CD4-positive, alpha-beta T cell treated with Interleukin-1 beta for 1 hour (primary cell): ENCODE measurements at places on chromosomes 13 and 19.

DNA sequence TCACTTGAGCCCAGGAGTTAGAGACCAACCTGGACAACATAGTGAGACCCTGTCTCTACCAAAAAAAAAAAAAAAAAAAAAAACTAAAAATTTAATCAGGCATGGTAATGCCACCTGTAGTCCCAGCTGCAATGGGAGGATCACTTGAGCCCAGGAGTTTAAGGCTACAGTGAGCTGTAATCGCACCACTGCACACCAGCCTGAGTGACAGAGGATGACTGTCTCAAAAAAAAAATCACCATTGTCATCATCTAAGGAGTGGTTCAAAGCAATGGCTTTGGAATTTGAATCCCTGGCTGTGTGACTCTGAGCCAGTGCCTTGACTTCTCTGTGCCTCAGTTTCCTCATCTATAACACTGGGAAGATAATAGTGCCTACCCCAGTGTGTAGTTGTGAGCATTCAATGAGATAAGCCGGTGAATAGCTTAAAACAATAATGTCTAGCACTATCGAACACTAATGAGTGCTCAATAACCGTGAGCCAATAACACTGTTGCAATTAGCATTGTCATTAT, 11.5 kb downstream of the IGSF23 start:
- DNase-seq = no peak

GRCh38 chr19:56660381-56661107, 11.0 kb downstream of the ZNF835 start:
- DNase-seq = no peak

DNA sequence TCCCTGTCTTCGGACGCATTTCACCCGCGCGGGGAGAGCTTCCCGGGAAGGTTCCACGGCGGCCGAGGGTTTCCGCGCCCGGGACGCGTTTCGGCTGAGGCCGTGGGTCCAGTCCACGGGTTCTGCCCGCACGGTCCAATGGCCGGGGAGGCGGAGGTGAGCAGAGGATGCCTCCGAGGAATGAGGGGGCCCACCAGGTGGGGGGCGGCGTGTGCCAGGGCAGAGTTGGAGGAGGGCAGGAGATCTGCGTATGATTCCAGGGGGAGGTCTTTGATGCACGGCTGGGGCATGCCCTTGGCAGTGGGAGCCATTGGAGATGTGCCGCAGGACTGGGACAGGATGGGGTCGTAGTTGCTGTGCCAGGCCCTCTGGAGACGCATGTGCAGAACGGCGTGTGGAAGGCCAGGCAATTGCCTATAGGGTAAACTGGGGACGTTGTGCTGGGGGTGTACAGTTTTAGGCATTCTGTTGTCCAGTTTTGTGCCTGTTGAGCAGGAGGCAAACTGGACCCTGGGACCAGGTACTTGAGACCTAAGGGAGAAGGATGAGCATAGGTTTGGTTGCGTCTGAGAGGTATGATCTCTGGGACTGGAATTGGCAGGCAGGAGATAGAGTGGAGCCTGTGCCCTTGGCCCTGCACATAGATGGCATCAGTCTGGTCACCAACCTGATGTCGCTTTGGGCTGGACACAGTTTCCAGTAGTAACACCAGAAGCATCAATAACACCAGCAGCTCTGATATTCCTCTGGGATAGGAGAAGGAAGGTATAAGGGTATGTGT, 751 bp downstream of the ZNF584 start:
- no peak for DNase-seq

DNA sequence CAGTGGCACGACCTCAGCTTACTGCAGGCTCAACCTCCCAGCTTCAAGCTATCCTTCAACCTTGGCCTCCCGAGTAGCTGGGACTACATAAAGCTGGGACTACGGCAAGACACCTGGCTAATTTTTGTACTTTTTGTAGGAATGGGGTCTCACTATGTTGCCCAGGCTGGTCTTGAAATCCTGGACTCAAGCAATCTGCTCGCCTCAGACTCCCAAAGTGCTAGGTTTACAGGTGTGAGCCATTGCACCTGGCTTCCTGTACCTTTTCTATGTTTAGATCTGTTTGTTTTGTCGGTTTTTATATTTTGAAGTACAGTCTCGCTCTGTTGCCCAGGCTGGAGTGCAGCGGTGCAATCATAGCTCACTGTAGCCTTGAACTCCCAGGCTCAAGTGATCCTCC, 17.5 kb upstream of the TICAM1 start:
- DNase-seq = no peak

DNA sequence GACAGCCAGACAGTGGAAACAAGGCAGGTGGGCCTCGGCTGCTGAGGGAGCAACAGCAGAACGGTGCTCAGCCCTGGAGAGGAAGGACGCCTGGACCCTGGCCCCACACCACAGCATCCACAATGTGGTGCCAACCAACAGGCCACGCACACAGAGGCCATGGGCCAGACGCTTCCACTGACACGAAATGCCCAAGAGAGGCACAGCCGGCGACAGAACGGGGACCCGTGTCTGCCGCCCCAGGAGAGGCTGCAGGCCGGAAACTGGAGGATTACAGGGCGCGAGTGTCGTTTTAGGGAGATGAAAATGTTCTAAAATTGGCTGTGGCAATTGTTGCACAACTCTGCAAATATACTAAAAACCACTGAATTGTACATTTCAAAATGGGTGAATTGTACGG, 69.7 kb downstream of the RASA3 start:
- DNase-seq = no peak

DNA sequence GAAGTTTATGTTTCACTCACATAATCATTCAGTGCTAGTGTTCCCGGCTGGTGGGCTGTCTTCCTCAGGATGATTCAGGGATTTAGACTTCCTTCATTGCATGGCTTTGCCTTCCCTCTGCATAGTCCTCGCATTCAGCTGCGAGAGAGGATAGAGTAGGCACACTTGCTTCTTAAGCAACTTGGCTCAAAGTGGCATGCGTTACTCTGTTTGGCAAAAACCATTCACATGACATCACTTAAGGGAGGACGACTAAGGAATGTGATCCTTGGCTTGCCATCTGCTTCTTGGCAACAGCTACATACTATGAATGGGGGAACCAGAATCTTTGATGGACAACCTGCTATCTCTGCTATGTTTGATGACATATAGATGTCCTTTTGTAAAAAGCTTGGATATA, 359.3 kb downstream of the TDRD3 start:
- DNase-seq = no peak

GRCh38 chr19:39525205-39525604, 7.4 kb downstream of the EID2B start:
- no peak for DNase-seq

GRCh38 chr19:55688422-55689218, 13.6 kb downstream of the EPN1 start:
- no peak for DNase-seq

GRCh38 chr13:113820813-113821651, 42.8 kb downstream of the GAS6 start:
- DNase-seq = no peak

- DNase-seq = no peak
These were observed 424.1 kb upstream of the DACH1 start for GRCh38 chr13:72290962-72291681.

DNA sequence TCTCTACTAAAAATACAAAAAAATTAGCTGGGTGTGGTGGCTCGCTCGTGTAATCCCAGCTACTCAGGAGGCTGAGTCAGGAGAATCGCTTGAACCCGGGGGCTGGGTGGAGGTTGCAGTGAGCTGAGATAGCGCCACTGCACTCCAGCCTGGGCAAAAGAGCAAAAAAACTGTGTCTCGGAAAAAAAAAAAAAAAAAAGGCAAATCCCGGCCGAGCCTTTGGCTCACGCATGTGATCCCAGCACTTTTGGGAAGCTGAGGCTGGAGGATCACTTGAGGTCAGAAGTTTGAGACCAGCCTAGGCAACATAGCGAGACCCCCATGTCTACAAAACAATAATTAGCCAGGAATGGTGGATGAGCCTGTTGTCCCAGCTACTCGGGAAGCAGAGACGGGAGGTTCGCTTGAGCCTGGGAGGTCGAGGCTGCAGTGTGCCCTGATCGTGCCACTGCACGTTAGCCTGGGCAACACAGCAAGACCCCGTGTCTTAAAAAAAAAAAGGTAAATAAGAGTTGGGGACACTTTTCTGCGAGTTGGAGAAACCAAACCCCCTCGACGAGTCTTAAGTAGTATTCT, 574 bp upstream of the GPX4 start:
- no peak for DNase-seq

DNA sequence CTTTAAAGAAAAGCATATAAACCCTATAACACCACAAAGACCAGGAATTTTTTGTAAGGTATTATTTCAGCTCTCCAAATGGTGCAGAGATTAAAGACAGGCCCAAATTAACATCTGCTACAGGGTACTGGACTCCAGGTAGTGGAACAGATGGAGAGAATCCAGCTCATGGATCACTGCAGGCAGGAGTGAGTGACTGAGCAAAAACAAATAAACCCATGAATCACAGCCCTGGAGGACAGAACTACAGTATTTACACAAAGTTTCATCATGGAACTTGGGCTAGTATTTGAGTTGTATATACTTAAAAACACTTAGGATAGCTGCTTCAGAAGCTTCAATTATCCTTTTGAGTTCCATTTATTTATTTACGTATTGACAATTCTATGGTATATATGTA, 132.8 kb upstream of the SPRY2 start:
- DNase-seq = no peak

- no peak for DNase-seq
These were observed 721.1 kb downstream of the EFNB2 start for GRCh38 chr13:105814219-105814901.

- no peak for DNase-seq
These were observed 7.8 kb downstream of the SOX21 start for GRCh38 chr13:94704377-94705080.

DNA sequence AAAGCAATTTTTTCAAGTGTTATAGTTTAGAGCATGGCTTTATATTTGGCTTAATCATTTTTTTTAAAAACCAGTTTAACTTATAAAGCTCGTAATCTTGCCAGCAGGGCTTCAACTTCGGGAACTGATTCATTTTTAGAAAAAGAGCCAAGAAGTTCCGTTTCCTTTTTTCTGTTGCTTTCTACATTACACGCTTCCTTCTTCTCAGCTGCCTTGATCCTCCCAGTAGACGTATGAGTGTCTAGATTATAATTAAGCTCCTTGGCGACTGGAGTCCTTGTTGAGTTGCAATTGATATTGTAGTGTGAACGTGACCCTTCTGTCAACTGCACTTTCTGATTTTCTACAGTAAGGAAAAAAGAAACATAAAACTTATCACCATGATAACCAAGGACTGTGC, 497.2 kb downstream of the DIAPH3 start:
- no peak for DNase-seq

DNA sequence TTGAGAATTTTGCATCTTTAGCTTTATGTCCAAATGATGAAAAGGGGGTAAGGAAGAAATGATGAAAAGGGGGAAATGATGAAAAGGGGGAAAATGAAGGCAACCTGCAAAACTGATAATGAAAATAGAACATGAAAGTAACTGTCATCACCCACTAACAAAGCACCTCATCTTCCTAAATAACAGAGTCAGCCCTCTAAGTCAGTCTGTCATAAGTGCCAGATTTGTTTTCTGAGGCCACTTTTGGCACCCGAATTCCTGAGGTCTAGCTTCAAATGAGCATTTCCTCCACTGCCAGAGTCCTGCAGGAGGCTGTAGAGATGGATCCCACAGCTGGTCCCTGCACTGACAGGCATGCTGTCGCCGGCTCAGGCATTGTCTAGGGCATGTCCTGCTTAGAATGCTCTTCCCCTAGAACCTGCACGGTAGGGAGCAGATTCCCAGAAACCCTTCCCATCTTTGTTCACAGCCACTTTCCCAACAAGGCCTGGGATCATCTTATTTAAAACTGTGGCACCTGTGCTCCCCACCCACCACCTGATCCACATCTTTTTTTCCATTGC, 25.3 kb downstream of the RAP2A start:
- DNase-seq = no peak

DNA sequence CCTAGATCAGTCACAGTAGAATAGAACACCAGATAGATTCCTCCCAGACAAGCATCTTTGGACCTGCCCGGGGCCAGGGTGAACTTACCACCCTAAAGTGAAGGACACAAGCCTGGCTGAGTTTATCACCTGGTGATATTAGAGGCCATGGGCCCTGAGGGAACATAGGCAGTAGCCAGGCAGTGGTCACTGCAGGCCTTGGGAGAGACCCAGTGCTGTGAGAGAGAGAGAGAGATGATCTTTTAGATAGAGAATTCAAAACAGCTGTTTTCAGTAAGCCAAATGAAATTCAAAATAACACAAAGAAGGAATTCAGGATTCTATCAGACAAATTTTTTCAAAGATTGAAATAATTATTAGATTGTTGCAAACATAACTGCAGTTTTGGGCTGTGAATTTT, 1679.9 kb downstream of the EFNB2 start:
- DNase-seq = no peak

DNA sequence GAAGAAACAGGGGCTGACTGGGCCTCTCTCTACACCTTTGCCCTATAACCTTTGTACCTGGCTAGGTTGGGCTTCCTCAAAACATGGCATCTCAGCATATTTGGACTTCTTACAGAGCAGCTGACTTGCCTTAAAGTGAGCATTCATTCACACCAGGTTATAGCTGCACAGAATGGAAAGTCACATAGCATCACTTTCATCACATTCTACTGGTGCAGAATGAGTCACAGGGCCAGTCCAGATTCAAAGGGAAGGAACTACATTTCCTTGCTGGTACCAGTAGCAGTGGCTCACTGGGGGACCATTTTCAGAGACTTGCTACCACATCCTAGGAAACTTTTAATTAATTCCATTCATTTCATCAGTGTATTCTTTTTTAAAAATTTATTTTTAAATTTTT, 20.3 kb upstream of the TPTE2 start:
- DNase-seq = no peak

DNA sequence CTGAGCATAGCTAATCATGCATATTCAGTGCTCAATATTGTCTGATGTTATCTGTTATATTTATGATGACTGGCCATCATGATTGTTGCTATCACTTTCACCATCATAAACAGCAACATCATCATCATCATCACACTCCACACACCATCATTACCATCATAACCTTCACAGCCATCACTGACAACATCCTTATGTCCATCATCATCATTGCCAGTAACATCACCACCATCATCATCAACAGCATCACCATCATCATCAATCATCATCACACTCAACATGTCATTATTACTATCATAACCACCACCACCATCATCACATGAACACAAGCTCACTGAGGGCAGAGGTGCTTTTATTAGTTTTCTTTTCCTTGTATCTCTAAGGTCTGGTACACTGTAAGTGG, 75.9 kb downstream of the MBD3L1 start:
- DNase-seq = no peak

GRCh38 chr13:32535115-32535514, 3.5 kb downstream of the N4BP2L2 start:
- DNase-seq = no peak

GRCh38 chr13:24280720-24281119, 28.7 kb upstream of the C1QTNF9 start:
- DNase-seq = peak; percentile 59

- no peak for DNase-seq
These were observed 31.6 kb downstream of the LACC1 start for GRCh38 chr13:43911278-43911677.

DNA sequence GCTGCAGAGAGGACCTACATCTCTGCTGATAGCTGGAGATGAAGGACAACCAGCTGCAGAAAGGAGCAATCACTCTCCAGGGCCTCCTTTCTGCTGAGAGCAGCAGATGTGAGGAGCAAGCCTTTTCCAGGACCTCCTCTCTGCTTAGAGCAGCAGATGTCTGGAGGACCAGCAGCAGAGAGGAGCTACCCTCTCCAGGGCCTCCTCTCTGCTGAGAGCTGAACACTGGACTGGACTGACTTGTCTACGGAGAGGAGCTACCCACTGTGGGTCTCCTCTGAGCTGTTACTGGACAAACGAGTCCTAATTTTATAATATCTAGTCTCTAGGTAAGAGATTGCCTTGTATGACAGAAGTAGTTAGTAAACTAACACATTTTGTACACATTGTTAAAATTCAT, 40.8 kb upstream of the FLT1 start:
- DNase-seq = no peak
